ENCODE measurements at places on chromosomes 16 and 17.

DNA sequence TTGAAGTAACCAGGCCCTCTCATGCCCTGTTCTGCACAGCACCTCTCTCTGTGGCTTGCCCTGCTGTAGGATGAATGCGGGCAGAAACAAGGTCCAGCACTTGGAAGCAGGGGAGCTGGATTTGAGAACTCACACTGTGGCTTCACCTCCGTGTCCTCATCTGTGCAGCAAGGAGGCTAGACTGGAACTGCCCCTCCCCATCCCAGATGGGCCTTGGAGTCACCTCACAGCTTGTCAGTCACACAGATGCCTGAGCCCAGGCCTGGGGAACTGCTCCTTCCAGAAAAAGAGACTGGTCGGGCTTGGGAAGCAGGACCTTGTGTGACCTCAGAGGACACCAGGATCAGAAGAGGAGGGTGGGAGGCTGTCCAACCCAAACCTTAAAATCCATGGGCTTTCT is 180.8 kb downstream of the CCT6B start:
- DNase-seq: no peak

DNA sequence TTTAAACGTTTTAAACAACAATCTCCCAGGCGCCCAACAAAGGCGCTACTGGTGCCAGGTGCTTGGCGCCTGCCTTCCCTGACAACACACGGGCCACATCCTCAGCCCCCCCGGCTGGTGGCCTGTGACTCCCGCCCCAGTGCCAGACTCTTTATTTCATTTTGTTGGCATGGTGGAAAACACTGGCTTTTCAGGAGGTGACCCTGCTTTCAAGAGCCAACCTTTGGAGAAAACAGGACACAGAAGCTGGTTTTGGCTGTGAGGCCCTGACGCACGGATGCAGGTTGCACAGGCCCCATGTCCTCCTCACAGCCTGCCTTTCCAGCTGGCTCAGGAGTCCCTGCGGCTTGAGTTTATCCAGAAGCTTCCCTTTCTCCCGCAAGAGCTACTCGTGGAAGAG is 100.0 kb downstream of the METRNL start:
- no peak for DNase-seq

DNA sequence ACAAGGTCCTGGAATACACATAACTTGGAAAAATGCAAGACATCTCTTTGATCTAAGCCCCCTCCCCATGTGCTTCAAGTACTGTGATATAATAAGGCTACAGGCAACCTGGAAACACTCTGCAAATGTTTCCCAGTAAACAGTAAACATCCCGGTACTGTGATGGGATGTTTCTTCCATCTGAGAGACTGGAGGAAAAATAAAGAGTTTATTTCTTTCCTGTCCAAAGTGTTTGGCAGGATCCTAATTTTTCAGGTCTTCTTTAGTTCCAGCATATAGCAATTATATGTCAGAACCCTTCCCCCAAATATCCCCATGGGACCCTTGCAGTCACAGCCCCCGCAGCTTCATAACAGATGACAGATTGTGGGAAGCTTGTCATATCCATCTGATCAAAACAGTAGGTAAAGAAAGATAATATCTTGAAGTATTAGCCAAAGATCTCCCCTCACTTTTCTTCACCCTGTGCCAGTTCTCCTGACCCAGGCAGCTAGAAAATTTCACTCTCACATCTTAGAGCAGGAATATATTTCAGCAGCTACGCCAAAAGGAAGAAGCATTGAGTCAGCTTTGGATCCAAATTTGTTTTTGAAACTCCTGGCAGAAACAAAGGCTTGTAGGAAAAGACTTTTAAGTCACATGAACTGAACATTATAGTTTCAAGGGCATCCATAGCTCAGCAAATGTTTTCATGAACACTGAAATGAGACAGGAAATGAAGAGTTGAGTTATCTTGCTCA is 141.3 kb downstream of the HS3ST3A1 start:
- DNase-seq: no peak

- DNase-seq: no peak
Measured at GRCh38 chr16:48334325-48334724, 50.9 kb downstream of the SIAH1 start.

All from kidney (tissue), 22 donors.